CD4-positive, alpha-beta T cell (primary cell): ENCODE measurements at places on chromosomes 6 and 20.

DNA sequence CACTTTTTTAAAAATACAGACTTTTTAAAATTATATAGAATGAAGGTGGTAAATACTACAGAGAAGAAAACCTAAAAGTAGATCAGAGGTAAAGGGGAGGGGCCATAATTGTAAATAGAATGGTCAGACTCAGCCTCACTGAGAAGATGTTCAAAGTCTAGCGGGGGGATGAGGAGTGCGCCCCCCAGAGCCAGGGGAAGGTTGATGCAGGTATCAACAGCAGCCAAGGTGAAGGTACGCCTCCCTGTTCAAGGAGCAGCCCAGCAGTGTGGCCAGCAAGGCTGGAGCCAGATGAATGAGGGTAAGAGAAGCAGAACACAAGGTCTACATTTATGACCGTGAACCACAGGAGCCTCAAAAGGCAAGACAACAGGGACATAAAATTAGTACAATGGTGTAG lies 204.1 kb downstream of the PTPRT start:
- no peak for DNase-seq

DNA sequence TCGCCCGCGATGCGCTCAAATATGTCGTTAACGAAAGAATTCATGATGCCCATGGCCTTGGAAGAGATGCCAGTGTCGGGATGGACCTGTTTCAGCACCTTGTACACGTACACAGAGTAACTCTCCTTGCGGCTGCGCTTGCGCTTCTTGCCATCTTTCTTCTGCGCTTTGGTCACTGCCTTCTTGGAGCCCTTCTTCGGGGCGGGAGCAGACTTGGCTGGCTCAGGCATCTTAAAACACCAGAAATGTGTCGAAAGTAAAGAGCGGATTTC lies 36.4 kb downstream of the HFE start:
- peak; percentile 68 for DNase-seq

GRCh38 chr6:10521104-10521808 lies at the start of gene GCNT2:
TSS of gene GCNT2 (plus strand) at chr6:10521351. CDS start at chr6:10528912, 7,561 bp downstream.
- DNase-seq = no peak

DNA sequence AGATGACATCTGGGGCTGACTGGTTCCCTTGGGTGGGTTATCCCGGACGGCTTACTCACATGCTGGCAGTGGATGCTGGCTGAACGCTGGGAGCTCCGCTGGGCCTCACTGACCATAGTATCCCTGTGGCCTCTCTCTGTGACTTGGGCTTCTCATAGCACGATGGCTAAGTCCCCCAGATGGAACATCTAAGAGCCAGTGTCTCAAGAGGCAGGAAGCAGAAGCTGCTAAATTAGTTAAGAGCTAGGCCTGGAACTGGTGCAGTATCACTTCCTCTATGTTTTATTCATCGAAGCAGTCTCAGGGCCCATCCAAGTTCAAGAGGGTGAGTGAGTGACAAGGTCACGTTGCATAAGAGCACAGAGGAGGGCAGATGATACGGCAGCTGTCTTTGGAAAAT lies 116.5 kb upstream of the LAMP5 start:
- no peak for DNase-seq

DNA sequence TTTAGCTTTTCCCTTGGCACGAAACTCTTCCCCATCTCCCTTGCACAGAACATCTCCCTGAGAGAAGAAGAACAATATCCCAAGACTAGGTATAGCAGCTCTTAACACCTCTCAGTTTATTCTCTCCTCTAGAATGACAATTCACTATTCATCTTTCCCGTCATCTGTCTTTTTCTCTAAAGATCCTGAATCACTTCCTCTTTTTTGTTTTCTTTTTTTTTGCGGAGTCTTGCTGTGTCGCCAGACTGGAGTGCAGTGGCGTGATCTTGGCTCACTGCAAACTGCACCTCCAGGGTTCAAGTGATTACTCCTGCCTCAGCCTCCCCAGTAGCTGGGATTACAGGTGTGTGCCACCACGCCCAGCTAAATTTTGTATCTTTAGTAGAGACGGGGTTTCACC lies 574.4 kb upstream of the MAP3K7 start:
- DNase-seq = no peak

- no peak for DNase-seq
Observed at GRCh38 chr6:11229655-11230046, 2.8 kb downstream of the NEDD9 start.

DNA sequence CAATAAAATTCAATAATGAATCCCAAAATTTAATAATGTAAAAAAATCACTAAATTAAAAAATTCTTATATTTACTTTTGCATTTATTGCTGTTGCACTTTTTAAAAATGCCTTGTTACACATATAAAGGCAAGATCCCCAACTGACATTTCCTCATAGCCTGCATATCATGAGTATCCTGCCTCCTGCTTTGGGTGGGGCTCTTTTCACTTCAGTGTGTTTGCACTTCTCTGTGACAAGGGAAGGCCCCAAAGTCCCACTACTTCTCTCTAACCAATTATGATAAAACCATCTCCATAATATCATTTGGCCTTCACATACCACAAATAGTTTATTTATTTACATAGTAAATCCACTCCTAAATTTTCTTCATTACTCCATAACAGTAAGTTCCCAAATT lies 446.1 kb upstream of the MARCKS start:
- no peak for DNase-seq

DNA sequence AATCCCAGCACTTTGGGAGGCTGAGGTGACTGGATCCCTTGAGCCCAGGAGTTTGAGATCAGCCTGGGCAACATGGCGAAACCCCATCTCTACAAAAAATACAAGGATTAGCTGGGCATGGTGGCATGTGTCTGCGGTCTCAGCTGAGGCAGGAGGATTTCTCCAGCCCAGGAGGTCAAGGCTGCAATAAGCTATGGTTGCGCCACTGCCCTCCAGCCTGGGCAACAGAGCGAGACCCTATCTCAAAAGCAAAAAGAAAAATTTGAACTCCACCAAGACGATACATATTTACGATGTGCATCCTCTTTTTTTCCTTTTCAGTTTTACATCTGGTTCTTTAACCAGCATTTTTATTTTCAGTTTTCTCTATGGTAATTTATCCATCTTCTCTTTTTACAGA lies 162.1 kb downstream of the JARID2 start:
- DNase-seq = no peak

- no peak for DNase-seq
Observed at GRCh38 chr20:17108896-17109295, 117.9 kb upstream of the PCSK2 start.

DNA sequence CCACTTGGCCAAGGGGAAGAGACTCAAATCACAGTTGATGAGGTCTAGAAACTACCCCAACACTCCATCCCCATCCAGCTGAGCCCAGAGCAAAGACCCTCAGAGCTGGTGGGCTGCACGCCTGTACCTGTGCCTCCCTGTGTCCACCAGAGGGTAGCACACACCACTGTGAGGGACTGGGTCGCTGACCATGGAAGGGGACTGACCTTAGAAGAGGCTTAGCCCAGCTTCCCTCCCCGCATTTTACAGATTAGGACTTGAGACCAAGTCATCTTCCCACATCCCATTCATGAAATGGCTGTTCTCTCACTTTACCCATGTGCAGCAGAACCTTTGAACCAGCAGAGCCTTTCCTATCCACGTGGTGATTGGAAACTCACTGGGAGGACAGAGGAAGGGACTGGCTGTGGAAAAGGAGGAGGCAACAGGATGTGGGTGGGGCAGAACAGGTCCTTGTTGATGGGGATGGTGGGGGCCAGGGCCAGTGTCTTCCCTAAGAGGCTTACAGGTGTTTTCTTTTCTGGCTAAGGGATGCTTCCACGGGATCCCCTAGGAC lies 44.3 kb downstream of the CPXM1 start:
- no peak for DNase-seq

- DNase-seq = no peak
Observed at GRCh38 chr20:40499391-40499790, 189.6 kb downstream of the MAFB start.

- no peak for DNase-seq
Observed at GRCh38 chr20:36254076-36254475, 17.8 kb downstream of the AAR2 start.

GRCh38 chr6:84086545-84087429 lies 53.2 kb downstream of the MRAP2 start:
- no peak for DNase-seq

- no peak for DNase-seq
Observed at GRCh38 chr6:62803094-62803493, 408.2 kb upstream of the FKBP1C start.

- DNase-seq = no peak
Observed at GRCh38 chr20:59697068-59697467, 92.7 kb downstream of the PHACTR3 start.

- DNase-seq = no peak
Observed at GRCh38 chr6:133396984-133397348, 155.8 kb downstream of the EYA4 start.

DNA sequence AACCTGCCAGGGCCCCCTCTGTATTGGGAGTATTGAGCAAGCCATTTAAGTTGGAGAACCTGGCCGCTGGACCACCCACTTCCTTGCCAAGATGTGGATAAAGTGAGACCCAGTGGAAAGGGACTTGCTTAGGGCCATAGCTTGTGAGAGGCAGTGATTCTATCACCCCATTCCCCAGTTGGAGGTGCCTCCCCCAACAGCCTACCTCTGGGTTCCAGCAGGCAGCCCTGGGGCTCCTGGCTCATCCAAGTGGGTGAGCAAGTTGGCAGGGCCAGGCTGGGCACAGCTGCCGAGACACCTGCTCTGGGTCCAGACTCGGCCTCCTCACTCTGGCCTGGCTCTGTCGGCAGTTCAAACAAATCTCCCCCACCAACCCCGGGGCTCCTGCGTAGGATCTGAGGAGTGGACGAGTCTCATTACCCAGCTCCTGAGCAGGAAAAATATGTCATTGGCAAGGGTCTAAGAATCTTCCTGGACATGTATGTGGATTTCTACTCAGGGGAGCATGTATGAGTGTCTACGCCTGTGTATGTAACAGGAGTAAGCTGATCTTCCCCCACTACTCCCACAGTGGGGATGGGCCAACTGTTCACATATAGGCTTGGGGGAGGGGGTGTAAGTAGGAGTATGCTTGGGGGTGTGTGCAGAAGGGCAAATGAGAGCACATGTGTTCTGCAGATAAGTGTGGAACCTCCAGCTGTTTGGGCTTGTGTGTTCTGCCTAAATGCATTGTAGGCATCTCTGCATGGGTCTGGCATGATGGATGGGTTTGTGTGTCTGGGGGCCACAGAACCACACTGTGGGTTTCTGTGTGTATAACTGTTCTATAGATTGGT lies 1.9 kb downstream of the ID1 start:
- DNase-seq = no peak

GRCh38 chr6:158041788-158042187 lies 60.1 kb downstream of the SYNJ2 start:
- no peak for DNase-seq

GRCh38 chr6:163627274-163628062 lies 212.9 kb downstream of the QKI start:
- no peak for DNase-seq

GRCh38 chr6:104784884-104785283 lies 74.8 kb downstream of the HACE1 start:
- no peak for DNase-seq

- DNase-seq = no peak
Observed at GRCh38 chr6:2020909-2021308, 224.5 kb downstream of the GMDS start.

- DNase-seq = no peak
Observed at GRCh38 chr20:14451458-14451857, 114.0 kb upstream of the FLRT3 start.

- DNase-seq = no peak
Observed at GRCh38 chr6:73032586-73032985, 192.7 kb downstream of the KHDC1L start.

DNA sequence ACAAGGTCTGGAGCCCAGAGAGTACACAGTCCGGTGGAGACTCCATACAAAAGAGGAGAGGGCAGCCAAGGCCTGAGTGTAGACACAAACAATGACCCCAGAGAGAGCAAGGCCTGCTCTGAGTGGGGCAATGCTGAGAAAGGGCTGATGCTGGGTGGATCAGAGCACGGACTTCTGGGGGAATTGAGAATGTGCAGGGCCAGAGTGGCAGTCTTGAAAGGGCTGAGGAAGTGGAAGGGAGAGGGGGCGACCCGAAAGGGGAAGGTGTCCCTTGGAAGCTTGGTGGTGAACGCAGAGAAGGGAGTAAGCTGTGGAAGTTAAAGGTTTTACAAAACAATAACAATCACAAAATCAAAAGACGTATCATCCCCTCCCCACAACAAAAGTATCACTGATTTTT lies 12.0 kb upstream of the GRM4 start:
- DNase-seq = no peak

GRCh38 chr6:72654071-72654621 lies 32.3 kb downstream of the KCNQ5 start:
- DNase-seq = no peak

DNA sequence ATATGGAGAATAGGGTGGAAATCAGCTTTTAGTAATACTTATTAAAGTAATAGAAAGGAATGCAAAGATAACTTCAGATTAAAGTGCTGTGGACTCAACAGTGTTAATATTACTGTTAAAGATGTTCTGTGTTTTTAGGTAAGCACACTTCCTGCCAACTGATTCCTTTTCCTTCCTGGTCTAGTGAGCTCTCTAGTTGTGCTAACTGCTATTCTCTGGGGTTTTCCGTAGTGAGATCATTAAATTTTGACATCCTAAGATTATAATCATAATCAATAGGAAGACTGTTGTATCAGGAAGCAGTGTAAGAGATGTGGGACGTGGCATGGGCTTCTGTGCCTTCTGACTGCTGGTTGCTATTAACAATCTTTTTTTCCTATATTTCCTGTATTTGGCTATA lies 1.2 kb upstream of the TMEM217 start:
- DNase-seq = no peak

GRCh38 chr6:7978736-7979135 lies 68.1 kb upstream of the TXNDC5 start:
- DNase-seq = no peak

- DNase-seq = no peak
Observed at GRCh38 chr20:49853640-49854039, 41.0 kb downstream of the SLC9A8 start.

- peak; percentile 63 for DNase-seq
Observed at GRCh38 chr6:72616406-72617015, 5.4 kb upstream of the KCNQ5 start.

DNA sequence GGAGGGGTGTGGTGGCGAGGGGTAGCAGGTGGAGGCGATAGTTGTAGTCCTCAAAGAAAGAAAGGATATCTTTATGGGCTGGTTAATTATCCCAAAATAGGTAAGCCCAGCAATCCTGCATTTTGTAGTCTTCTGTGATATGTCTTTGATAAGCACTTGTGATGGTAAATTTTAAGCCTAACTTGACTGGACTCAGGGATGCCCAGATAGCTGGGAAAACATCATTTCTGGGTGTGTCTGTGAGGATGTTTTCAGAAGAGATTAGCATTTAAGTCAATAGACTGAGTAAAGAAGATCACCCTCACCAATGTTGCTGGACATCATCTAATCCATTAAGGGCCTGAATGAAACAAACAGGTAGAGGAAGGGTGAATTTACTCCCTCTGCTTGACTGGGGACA lies 124.8 kb upstream of the RIPOR2 start:
- no peak for DNase-seq

- no peak for DNase-seq
Observed at GRCh38 chr6:138230221-138230620, 11.9 kb upstream of the PBOV1 start.
